ENCODE measurements at places on chromosomes 7 and 10.

DNA sequence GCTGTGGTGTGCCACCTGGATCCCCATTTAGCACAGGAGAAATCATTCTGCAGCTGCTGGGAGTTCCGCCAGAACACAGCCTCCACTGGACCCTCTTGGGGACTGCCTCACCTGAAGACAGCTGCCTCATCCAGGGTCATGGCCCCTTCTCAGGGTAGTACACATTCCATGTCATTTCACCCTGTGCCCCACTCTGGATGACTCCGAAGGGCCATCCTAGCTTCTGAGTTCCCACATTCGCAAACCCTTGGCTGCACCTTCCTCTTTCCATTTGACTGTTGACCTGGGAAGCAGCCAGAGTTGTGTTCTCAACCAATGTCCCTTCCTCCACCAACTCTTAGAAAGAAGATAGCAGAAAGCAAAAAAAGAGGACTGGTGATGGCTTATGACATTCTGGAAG lies 125.6 kb upstream of the TBX20 start:
- no peak for DNase-seq

GRCh38 chr10:93608421-93608820 lies 3.9 kb upstream of the PDE6C start:
- no peak for DNase-seq

- DNase-seq = no peak
These were observed 127.7 kb downstream of the CCSER2 start for GRCh38 chr10:84456126-84456525.

DNA sequence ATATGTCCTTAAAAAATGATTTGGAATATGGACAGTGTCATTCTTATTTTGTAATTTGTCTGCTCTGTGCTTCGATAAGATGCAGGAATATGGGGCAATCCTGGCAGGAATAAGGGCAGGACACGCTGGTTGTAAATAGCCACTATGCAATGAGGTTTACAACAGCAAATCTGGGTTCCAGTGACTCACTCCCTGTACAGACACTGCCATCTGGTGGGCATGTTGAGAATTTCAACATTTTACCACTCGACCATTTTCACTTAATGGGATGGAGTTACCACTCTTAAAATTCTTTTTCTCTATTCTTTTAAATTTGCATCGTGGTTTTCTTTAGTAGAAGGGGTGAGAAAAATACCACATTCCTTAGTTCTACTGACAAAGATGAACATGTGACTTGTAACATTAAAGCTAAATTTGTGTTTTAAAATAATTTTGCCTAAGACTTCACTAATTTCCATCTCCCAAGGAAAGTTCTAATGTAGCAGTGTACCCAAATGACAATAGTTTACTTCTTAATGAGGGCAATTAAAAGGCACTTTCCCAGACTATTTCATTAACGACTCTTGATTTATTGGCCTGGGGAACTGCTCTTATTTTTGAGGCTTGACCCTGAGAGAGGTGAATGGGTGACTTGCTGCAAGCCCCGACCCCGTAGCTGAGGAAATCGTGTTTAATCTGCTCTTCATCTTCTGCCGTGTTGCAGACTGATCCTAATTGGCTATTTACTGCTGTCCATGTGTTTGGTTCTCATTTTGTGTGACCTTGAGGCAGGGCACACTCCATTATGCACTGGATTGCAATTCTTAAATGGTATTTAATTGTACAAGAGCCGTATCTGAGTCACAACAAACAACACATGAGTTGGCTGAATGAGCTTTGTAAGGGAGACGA lies 173.6 kb upstream of the IMMP2L start:
- peak; percentile 31 for DNase-seq

DNA sequence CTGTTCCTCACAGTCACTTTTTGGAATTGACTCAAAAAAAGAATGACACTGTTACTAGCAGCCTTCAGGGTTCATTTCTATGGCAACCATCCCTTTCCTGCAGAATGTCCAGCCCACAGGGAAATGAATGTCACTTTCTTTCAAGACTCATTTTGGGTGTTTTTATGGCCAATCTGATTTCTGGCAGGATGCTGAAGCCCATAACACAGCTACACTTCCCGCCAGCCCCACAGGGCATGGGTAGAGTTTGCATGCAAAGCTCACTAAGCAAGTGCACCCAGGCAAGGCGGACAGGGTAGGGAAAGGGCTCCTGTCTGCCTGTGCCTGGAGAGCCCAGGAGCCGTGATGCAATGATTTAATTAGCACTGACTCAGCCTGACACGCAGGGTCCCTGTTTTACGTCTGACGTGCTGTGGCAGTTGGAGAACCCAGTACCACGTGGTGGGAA lies 26.1 kb upstream of the GPAM start:
- DNase-seq = no peak

DNA sequence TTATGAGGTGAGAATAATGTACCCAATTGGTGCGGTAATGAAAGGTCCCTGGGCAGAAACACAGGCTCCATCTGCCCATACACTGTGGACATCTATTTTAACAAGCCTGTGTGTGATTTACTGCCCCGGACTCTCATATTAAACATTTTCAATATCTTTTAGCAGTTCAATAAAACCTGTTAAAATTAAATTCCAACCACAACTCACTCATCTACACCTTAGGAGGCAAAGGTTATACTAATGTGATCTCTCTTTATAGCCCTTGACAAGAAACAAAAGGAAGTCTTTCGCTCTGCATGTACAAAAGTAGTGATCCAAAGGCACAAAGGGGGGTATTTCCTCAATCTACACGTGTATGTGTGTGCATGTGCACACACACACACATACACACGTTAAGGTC lies 186.0 kb downstream of the PARD3 start:
- DNase-seq = no peak

DNA sequence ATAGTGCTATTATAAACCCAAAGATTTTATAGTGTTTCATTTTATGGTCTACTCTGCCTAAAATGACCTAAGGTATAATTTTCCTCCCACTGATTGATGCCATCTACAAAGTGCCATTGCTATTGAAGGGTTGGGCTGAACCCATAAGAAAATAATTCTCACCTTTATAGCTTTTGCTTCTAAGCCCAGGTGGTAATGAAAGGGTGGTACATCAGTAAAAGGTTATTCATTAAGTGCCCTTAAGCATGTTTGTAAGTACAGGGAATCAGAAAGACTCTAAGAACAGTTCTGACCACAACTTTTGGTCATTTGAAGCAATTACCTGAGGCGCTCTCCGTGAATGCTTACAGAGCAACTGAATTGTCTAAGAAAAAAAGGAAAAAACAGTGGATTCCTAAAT lies 1247.3 kb downstream of the NXPH1 start:
- no peak for DNase-seq

- no peak for DNase-seq
These were observed 17.1 kb downstream of the CDNF start for GRCh38 chr10:14820775-14821154.

GRCh38 chr10:69629519-69629896 lies 539 bp upstream of the FAM241B start:
- DNase-seq = no peak

GRCh38 chr7:132311733-132312132 lies 264.5 kb downstream of the PLXNA4 start:
- DNase-seq = no peak

DNA sequence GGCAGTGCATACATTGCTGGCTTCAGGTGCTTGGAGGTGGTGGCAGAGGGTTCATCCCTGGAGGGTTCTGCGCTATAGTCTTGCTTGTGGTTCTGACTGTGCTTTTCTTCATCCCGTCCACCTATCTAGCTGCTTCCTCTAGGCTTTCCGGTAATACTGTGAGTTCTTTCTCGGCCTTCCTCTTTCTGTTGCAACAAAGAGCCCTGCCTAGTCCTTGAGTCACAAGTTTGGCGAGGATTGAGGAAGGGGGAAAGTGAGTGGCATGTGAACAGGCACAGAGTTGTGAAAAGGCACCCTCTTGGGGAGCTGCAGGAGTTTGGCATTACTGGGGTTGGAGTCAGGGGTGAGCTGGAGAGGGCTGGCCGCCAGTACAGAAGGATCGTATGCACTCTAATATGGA lies 123.0 kb downstream of the SH2D4B start:
- no peak for DNase-seq

DNA sequence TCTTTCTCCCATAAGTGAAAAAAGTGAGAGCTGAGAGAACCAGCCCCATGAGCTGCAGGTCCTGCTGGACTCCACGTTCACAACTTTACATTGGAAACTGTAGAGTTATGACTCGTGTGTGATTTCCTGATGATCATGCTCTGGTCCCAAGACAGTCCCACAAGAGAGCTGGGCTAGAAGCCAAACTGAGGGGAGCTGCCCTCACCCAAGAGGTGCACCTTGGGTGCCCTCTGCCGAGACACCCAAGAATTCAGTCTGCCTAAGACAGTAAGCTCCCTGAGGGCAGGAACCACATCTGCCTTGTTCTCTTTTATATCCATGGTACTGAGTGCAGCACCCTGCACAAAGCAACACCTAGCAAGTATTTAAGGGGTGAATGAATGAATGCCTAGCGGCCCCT lies 112.8 kb upstream of the SFMBT2 start:
- DNase-seq = no peak

GRCh38 chr7:821688-822087 lies 10.6 kb upstream of the SUN1 start:
- DNase-seq = no peak

GRCh38 chr10:133009218-133009950 lies 67.0 kb upstream of the CFAP46 start:
- DNase-seq = no peak

GRCh38 chr10:75291805-75292204 lies 56.0 kb upstream of the COMTD1 start:
- no peak for DNase-seq

GRCh38 chr7:117113871-117114270 lies 160.6 kb downstream of the ST7 start:
- DNase-seq = no peak

- DNase-seq = no peak
These were observed 146.6 kb downstream of the SH3PXD2A start for GRCh38 chr10:103708627-103709288.

DNA sequence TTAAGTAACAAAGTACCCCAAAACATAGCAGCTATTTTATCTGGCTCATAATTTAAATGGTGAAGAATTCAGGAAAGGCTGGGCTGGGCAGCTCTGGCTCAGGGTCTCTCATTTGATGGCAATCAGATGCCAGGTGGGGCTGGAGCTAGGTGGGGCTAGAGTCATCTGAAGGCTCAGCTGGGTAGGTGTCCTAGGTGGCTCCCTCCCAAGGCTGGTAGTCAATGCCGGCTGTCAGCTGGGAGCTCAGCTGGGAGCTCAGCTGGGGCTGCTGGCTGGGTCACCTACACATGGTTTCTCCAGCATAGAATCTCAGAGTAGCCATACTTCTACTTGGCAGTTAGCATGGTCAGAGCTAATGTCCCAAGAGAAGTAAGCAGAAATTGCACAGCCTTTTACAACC lies 34.1 kb downstream of the OSBPL3 start:
- DNase-seq = no peak

DNA sequence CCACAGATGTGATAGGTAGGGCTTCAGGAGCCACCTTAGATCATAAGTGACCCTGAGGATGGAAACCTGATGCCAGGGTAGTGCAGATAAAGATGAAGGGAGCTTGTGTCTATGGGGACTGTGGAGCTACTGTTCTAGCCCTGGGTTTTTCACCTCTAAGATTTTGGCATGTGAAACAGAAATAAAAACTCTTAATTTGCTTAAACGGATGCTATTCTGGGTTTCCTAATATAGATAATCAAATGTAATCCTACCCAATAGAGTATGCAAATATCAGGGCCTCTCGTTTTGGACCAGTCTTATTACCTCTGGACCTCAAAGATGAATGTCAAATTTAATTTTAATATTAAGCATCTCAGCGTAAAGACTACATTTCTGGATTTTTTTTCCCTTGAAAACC lies 49.3 kb downstream of the ABCB4 start:
- DNase-seq = no peak

DNA sequence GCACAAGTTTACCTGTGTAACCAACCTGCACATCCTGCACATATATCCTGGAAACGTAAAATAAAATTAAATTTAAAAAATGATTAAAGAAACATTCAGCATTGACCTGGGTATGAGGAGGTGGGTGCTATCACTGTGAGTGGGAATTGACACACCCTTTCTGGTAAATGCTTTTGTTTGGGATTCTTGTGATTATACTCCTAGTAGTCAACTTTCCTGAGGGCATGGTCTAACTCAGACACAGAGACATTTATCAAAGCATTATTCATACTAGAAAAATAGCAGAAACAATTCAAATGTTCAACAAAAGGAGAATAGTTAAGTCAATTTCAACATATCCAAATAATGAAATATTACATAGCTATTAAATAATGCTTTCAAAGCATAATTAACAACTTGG lies 44.2 kb downstream of the CNNM2 start:
- DNase-seq = no peak

GRCh38 chr10:119535305-119535704 lies 7.2 kb downstream of the RGS10 start:
- DNase-seq = no peak

- no peak for DNase-seq
These were observed 28.6 kb upstream of the VCL start for GRCh38 chr10:73969224-73969841.

DNA sequence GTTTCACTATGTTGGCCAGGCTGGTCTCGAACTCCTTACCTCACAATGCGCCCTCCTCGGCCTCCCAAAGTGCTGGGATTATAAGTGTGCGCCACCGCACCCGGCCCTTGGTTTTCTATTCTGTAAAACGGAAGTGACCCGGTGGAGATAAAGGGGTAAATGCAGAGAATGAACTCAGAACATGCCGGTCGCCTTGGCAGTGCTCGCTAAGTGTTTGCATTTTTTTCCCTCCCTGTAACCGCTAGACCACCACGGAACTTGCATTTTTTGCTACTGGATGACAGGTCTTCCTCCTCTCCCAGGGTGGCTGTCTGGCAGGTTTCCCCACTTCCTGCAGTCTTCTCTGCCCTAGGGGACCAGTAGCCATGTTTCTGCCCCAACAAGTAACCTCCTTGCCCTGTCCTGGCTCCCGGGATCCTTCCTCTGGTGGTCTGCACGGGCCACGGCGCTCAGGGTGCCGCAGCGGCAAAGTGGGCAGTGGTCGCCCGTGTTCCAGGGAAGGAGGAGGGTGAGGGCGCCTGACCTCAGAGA lies 18.8 kb upstream of the GNA12 start:
- no peak for DNase-seq

DNA sequence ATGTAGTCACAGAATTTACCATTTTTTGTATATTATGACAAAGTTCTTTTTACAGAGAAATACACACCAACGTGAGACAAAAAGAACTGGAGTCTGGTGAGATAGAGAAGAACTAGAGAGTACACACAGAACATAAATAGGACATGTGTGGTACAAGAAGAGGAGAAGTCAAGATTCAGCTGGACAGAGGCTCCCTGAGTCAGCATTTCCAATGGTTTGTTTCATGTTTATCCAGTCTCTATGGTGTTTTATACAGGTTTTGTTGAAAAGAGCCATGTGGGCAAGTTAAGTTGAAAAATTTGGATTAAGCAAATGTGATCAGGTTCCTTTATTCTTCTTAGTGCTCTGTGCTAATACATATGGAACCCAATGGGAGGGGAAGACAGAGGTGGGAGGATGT lies 105.5 kb upstream of the AKR1E2 start:
- no peak for DNase-seq

GRCh38 chr10:9357471-9357870 lies 1303.0 kb downstream of the GATA3 start:
- DNase-seq = no peak

- DNase-seq = no peak
These were observed 80.3 kb upstream of the SCIN start for GRCh38 chr7:12490107-12490688.

- DNase-seq = no peak
These were observed 17.8 kb downstream of the ENO4 start for GRCh38 chr10:116866987-116867595.

- no peak for DNase-seq
These were observed 589.1 kb upstream of the FOXK1 start for GRCh38 chr7:4093035-4093434.

GRCh38 chr10:18463673-18464211 lies 187.6 kb downstream of the NSUN6 start:
- no peak for DNase-seq

GRCh38 chr7:132446260-132446659 lies 130.0 kb downstream of the PLXNA4 start:
- DNase-seq = no peak
